ENCODE measurements at places on chromosomes 6 and 20.

DNA sequence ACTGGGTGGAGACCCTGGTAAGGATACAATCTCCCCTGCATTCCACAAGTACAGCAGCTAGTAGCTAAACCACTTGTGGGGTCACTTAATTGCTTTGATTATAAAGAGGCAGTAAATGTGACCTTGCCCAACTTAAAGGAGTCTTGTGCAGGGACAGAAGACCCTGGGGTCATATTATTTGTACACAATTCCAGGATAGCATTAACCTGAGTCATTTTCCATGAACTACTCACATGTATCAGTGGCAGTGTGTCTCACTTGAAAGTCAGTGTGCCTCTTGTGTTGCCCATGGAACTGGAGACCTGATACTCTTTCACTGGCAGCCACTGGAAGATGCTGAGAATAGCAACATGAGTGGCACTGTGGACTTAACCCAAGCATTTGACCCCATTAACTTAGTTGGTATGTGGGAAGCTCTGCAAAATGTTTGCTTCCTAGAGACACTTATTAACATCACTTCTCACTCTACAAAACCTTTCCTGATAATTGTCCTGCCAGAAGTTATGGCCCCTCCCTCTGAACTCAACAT lies 28.9 kb downstream of the CLIC5 start:
- no peak for DNase-seq

- DNase-seq: no peak
Observed at GRCh38 chr6:170093658-170094596, 197.0 kb downstream of the DLL1 start.

DNA sequence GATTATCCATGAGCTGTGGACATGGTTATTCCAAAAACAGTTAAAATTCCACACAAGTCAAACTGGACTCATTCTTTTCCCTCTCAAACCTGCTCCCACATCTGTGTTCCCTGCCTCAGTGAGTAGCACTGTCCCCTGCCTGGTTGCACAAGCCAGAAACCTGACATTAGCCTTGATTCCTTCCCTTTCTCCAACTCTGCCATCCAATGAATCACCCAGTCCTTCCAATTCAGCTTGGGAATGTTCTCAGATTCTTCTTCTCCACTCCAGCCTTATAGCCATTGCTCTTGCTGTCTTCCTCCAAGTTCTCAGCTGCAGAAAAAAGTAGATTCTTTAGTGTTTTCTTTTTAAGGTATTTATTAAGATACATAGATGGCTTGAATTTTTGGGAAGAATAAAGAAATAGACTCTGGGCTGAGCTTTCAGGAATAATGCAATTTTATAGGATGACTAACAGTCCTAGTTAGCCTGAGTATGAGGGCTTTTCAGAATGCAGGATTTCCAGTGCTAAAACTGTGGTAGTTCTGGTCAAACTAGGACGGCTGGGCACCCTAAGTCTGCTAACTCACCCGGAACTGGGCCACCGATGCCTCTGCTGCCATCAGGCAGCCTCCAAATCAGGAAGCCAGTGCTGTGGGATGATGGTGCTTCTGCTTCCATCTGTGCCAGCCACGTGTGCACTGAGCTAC lies 18.2 kb upstream of the SASH1 start:
- DNase-seq: no peak

GRCh38 chr6:31079656-31080261 lies 32.6 kb downstream of the C6orf15 start:
- peak; percentile 77 for DNase-seq

DNA sequence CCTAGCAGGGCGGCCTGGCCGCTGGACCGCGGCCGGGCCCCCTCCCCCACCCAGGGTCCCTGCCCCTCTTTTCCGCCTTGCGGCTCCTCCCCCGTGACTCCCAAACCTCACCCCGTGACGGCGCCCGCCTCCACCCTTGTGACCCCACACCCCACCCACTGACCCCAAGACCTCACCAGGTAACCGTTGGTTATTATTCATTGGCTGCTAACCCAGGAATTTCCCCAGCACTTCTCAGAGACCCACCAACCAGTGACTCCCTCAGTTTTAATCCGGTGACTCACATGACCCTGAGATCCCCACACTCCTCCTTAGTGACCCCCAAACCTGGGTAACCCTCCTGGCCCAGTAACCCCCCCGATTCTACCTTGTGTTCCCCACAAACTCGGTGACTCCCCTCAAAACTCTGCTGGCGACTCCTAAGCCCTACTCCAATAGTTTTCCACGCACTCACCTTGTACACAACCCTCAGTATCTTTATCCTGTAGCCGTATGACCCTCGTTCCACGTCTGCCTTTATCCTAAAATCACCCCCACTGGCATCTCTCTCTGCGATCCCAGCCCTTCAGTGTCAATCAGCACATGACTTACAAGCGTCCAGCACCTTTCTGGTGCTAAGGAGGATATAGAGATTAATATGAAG lies 534 bp downstream of the ZNF76 start:
- peak; percentile 46 for DNase-seq
